Pulmonary artery endothelial cell (primary cell): ENCODE measurements at places on chromosomes 1 and 21.

DNA sequence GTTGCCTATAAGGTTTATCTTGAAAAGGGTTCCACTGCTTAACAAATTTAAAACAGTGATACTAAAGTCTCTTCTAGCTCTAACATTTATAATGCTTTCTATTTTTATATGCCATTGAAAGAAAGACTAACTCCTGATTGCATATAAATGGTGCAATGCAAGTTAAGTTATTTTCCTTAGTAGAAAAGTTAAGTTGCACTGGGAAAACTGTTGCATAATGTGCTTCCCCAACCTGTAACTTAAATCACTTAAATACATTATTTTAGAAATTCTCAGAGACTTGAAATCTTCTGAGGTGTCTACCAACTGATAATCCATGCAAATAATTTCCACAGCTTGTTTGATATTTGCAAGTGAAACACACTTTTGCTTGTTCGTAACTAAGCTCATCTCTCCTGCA, 175.0 kb upstream of the HMCN1 start:
- DNase-seq, result no peak

GRCh38 chr1:79902418-79902817, 895.9 kb upstream of the ADGRL4 start:
- no peak for DNase-seq

DNA sequence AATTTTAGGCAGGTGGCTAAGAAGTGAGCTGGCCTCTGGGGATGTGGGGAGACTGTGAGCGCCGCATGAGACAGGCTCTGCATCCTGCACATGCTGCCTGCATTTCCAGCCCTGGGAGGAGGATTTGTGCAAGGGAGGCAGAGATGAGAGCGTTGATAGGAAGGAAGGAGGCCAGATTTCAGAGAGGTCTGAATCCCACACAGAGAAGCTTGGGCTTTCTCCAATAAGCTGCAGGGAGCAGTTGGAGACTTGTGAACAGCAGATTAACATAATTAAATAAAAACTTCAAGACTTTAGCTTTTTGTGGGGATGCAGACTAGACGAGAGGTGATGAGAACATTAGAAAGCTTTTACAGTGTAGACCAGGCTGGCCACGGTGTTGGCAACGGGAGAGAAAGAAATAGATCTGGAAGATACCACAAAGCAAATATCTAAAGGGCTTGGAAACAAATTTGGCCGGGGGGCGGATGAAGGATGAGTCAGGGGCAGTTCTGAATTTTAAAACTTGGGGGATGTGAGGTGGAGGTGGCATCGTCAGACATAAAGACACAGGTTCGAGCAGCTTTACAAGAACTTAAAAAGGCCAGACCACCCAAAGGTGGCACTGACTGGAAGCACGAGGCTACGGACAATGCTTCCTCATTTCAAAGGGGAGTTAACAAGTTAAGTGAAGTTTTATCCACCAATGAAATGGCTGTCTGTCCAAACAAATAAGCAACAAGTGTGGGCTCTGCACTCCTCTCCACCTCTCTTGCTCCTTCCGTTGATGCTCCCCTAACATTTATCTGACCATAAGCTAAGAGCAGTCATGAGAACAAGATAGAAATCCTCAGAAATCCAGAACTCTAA, 57.0 kb downstream of the HIVEP3 start:
- no peak for DNase-seq

DNA sequence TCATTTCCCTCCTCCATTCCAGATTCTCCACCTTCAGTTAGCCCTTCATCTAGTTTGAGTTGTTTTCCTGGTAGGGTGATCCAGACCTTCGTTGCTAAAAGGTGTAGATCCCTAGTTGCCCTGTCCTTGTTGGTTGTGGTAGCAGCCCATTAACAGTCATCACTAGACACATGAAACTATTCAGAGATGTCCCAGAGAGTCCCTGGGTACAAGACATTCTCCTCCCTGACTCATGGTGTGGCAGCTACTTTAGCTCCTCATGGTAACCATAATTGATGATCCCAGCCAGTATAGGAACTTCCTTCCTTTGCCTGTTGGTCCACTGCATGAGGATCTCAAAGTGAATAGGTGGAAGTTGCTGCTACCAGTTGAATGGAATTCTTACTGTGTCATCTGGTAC, 6.0 kb upstream of the SH2D2A start:
- no peak for DNase-seq

GRCh38 chr1:183982172-183982963, 55.2 kb downstream of the COLGALT2 start:
- no peak for DNase-seq

- no peak for DNase-seq
These were observed 49.7 kb downstream of the LMX1A start for GRCh38 chr1:165306543-165307434.

GRCh38 chr1:168180148-168180524, 1.4 kb downstream of the TIPRL start:
- no peak for DNase-seq

DNA sequence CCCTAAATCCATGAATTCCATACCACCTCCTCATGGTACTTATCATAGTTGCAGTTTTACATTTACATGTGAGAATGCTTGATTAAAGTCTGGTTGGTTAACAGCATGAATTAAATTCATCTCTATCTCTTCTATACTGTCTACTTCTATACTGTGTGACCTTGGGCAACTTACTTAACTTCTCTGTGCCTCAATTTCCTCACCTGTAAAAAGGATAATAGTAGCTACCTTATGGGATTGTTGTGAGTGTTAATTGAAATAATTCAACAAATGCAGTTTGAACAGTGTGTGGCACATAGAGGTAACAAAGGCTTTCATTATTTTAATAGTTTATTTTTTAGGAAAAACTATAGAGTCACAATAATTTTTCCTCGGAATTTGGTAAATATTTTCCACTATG, 231.3 kb downstream of the RRAGC start:
- DNase-seq, result no peak

- DNase-seq, result peak; percentile 27
These were observed 30.4 kb upstream of the TMEM61 start for GRCh38 chr1:54950006-54950368.

- DNase-seq, result no peak
These were observed 154.5 kb upstream of the SPAG17 start for GRCh38 chr1:118339400-118340124.

DNA sequence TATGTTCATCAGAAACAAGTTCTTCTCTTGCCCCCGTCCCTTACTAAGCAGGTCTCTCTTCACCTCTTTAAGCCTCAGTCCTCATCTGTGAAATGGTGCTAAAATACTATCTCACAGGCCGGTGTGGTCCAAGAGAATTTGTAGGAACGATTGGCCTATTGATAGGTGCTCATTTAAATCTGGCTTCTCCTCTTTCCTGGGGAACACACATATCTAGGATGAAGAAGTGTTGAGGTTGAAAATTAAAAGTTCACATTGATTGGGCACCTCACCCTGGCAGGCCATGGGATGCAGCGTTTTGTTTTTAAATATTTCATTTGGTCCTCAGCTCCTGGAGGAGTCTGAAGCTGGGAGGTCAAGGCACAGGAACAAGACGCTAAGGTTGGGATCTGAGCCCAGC, 8.9 kb upstream of the TAS1R2 start:
- no peak for DNase-seq

GRCh38 chr1:30657131-30658013, 66.0 kb downstream of the MATN1 start:
- no peak for DNase-seq

DNA sequence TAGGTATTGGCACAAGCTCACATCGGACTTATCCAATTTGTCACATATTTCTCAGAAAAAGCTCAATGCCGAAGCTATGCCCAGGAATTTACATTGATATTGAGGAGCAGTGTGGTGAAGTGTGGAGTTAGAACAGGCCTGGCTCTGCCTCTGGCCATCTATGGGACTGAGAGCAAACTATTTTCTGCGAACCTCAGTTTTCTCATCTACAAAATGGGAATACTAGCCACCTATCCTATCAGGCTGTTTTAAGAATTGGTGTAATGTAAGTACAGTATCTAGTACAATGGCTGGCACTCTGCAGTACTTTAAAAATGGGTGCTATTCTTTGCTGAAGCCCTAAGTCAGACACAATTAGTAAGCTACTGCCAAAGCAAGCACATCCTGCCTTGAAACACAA, 47.2 kb downstream of the ARHGEF11 start:
- no peak for DNase-seq

DNA sequence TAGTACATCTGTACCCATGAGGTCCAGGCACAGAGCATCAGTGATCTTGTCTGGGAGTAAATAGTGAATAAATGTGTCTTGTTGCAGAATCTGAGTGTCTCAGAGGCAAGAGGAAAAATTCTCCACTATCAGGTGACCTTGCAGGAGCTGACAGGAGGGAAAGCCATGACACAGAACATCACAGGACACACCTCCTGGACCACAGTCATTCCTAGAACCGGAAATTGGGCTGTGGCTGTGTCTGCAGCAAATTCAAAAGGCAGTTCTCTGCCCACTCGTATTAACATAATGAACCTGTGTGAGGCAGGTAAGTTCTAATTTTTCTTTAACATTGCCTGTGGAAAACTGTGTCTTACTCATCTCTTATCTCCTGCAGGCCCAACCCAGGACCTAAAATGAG, 43.1 kb downstream of the IL12RB2 start:
- DNase-seq, result no peak

DNA sequence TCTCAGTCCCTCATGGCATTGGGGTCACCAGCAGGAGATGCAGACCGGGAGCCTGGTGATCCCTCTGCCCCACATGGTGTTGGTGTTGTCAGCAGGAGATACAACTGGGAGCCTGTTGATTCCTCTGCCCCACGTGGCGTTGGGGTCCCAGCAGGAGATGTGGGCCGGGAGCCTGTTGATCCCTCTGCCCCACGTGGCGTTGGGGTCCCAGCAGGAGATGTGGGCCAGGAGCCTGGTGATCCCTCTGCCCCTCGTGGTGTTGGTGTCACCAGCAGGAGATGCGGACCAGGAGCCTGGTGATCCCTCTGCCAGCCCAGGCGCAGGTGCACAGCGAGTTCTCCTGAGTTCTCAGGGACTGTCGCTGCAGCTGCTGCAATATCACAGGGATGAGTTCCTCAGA, 229.6 kb upstream of the C1orf174 start:
- no peak for DNase-seq

- DNase-seq, result no peak
These were observed 35.4 kb upstream of the COL24A1 start for GRCh38 chr1:86191958-86192357.

DNA sequence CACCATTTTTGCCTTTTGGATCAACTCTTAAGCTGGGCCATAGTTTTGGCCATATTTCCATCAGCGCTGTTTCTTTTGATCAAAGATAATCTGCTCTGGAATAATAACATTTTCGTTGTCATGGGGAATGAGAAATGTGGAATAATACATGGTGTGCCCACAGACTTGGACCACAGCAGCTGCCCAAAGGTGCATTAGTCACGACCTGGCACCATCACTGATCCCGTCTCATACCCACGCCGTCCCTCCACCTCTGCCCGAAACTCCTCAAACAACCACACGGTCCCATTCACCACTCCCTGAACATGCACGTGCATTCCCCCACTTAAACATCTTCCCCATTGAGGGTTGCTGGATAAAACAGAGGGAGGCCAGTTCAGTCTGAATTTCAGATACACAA, 76.9 kb downstream of the SLC66A1 start:
- no peak for DNase-seq

- DNase-seq, result no peak
These were observed 15.6 kb upstream of the WDR26 start for GRCh38 chr1:224450159-224450558.

DNA sequence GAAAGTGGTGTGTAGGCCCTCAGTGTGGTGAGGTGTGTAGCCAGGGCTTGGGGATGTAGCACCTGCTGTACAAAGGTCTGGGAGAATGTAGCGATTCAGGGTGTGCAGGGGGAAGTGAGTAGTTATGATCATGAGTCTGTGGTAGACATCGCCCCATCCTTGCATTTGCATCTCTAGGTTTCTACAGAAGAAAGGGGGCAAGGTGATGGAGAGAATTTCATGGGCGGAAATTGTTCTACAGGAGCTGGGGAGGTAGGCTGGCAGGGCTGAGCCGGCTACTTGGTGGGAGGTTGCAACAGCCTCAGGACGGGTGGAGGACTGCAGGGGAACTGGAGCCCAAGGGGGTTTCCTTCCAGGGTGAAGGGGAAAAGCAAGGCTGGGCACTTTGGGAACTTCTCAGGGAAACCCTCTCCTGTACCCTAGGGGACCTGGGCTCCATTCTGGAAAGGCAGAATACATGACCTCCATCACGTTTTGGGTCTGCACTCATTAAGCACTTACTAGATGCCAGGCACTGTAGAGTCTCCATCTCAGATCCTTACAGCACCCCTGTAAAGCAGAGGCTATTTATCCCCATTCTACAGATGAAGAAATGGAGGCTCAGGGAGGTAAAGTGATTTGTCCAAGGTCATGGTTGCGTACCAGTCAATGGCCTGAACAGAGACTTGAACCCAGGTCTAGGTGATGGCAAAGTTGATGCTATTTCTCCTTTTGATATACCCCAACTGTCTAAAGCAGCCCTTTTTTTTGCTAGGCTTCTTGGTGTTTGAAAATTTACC, 14.5 kb upstream of the TNFRSF1B start:
- DNase-seq, result no peak

DNA sequence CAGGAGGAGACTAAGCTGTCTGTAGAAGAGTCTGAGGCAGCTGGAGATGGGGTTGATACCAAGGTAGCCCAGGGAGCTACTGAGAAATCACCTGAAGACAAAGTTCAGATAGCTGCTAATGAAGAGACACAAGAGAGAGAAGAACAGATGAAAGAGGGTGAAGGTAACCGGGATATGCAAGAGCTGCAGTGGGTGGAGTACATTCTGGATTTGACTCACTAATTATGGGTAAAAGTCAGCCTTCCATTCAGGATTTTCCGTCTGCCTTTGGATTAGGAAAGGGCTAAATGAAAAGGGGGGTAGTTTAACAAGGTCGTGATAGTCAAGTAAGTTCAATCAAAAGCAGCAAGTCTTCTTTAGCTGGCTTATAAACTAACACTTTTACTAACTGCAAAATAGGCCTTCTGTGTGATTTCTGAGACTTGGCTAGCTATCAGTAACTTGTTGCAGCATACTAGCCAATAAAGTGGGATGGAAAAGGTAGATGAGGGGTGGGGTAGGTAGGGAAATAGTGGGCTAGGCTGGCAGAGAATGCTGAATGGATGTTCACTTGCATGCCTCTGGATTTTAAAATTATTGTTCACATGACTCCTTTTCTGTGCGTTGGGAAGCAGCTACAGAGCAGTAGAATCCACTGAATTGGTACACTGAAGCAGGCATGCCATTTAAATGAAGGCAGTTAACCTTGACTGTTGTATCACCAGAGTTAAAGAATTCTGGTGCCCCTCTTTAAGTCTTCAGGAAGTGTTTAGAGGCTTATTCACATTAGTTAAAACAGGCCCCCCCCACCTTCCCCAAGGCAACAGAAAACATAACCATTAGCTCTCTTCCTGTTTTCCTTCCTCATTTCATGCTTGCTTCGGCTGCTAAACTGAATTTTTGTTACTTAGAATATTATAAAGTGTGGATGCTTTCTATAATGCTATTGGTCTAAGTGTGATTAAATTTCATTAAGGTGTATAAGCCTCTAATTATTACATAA, 15.4 kb downstream of the CCDC17 start:
- DNase-seq, result peak; percentile 75

DNA sequence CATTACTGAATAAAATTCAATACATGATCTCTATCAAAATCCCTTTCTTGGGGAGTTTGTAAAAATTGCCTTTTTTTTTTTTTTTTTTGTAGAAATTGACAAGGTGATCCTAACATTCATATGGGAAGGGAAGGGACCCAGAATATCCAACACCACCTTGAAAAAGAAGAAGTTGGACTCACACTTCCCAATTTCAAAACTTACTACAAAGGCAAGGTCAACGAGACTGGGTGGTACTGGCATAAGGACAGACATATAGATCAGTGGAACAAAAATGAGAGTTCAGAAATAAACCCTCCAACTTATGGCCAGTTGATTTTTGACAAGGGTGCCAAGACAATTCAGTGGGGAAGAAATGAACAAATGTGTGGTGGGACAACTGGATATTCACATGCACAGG, 31.4 kb upstream of the CLSTN1 start:
- DNase-seq, result no peak

- DNase-seq, result no peak
These were observed 377.4 kb downstream of the RRAGC start for GRCh38 chr1:38481871-38482826.
